Central memory CD4-positive, alpha-beta T cell (primary cell): ENCODE measurements at places on chromosomes 4 and X.

- DNase-seq = no peak
Measured at GRCh38 chrX:51024106-51024696, 113.7 kb downstream of the BMP15 start.

DNA sequence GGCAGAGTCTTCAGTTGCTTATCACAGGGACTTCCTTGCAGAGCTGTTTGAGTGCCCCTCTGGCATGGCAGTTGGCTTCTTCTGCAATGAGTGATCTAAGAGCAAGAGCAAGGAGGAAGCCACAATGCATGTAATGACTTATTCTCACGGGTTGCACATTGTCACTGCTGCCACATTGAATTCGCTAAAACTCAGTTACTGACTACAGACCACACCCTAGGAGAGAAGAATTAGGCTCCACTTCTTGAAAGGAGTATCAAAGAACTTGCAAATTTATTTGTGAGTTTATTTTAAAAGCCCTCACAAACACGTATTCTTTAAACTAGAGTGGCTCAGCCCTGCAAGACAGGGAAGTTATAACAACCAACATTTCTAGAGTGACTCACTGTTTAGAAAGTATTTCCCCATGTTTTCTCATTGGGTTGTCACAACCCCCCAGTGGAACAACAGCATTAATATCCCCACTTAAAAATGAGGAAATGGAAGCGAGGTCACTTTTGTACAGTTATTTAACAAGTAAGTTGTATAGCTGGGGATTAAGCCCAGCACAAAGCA is 32.4 kb upstream of the RBPJ start:
- DNase-seq = no peak

DNA sequence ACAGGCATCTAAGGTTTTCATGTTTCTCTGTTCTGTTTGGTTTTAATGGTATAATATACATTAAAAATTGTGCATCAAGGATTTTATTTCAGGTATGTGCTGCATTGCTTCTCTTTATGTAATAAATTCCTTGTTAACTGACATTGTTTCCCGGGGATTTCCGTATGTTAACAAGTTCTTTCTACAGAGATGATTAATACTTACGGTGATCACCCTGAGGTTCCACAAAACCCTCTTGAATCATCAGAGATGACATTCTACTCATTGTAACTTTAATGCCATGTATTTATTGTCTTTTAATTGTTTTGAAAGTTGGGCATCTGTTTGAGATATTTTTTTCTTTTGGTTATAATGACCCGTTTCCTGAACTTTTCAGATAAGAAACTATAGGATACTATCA is 37.5 kb downstream of the ARHGAP10 start:
- DNase-seq = no peak

GRCh38 chr4:13248621-13249298 is 235.4 kb downstream of the RAB28 start:
- no peak for DNase-seq

GRCh38 chr4:79688691-79689090 is 280.7 kb upstream of the GK2 start:
- DNase-seq = no peak

- no peak for DNase-seq
Measured at GRCh38 chr4:78612398-78613178, 61.0 kb downstream of the ANXA3 start.

- no peak for DNase-seq
Measured at GRCh38 chr4:132651196-132651595, 497.9 kb upstream of the PCDH10 start.

GRCh38 chr4:182569561-182569960 is 326.4 kb downstream of the TENM3 start:
- DNase-seq = no peak

DNA sequence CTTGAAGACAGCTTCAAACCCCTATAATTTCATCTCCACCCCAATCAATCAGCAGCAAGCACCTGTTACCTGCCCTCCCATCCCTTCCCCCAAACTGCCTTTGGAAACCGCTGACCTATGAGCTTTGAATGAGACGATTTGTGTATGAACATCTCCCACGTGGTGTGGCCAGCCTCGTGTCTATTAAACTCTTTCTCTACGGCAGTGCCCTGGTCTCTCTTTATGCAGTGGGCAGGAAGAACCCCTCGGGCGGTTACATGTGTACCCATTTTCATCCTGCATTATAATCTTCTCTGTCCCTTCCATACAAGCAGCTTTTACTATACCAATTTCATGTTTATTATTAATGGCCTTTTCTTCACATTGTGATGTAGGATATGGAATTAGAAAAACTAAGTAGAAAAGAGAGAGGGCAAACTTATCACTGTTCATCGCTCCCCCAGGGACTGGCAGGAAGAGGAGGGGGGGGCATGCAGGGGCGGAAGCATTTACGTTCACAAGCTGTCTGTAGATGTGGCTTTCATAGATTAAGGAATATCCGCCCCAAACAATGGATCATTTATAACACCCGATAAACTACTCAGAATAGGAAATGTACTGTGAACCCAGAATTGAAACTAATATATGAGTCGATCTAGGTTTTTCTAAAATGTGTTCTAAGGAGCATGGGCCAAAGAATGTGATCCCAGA is 95.5 kb upstream of the ZNF518B start:
- DNase-seq = no peak

- no peak for DNase-seq
Measured at GRCh38 chr4:159159611-159160010, 56.7 kb downstream of the RAPGEF2 start.

- no peak for DNase-seq
Measured at GRCh38 chr4:105122350-105122749, 24.3 kb upstream of the TET2 start.

GRCh38 chr4:17058536-17058915 is 160.1 kb upstream of the LDB2 start:
- no peak for DNase-seq

DNA sequence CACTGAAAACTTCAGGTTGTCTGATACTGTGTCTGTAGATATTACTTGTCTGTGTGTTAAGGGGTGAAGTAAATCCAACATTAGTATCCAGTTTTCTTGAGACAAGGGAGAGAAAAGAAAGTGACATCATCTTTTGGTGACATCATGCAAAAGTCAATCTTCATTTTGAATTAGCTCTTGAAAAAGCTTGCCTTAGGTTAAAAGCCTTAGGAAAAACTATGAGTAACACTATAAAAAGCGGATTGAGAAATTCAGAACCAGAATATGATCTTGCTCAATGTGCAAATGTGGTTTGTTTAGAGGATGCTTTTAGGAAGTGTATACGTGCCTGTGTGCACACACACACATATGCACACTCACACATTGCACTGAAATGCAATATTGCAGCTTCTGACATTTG is 345.8 kb upstream of the CASK start:
- DNase-seq = no peak

DNA sequence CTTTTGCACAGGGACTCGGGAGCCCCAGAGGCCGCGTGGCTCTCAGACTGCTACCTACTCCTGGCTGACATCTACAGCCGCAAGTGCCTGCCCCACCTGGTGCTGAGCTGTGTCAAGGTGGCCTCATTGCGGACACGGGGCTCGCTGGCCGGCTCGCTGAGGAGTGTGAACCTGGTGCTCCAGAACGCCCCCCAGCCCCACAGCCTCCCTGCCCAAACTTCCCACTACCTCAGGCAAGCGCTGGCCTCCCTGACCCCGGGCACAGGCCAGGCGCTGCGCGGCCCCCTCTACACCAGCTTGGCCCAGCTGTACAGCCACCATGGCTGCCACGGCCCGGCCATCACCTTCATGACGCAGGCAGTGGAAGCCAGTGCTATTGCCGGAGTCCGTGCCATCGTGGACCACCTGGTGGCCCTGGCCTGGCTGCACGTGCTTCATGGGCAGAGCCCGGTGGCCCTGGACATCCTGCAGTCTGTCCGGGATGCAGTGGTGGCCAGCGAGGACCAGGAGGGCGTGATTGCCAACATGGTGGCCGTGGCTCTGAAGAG is 28.8 kb downstream of the SH3TC1 start:
- DNase-seq = no peak

- DNase-seq = peak; percentile 50
Measured at GRCh38 chr4:119627267-119628255, 1.0 kb downstream of the PDE5A start.

DNA sequence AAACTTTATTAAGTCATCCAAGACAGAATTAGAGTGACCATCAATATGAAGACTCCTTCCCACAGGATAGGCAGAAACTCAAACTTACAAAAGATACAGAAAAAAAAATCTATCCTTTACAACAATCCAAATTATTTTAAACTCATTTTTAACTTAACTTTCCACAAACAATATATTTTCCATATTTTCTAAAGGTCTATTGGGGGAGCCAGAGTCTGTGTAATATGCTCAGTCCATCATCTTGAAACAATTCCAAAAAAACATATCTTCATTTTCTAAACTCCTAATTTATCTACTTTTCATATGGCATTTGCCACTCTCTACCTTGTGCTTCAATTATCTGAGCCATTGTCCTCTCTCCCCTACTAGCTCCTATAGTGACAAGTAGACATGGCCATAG is 378.1 kb downstream of the PDGFC start:
- DNase-seq = no peak

GRCh38 chr4:102842367-102842766 is 15.0 kb upstream of the UBE2D3 start:
- DNase-seq = no peak

DNA sequence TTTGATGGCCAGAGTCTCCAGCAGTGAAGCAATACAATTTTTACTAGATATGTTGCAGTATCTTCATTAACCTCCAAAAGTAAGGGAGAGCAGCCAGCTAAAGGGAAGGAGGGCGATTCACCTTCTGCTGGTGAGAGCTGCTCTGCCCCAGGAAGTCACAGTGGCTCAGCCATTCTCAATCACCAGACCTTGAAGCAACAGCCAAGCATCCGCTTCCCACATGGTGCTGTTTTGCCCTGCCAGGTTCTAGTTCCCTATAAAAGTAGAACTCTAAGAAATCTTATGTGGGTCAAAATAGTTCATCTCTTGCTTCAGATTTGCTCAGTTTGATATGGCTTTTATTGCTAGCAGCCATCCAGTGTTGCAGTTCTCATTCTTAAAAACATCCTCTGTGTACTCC is 166.8 kb downstream of the STIM2 start:
- no peak for DNase-seq

DNA sequence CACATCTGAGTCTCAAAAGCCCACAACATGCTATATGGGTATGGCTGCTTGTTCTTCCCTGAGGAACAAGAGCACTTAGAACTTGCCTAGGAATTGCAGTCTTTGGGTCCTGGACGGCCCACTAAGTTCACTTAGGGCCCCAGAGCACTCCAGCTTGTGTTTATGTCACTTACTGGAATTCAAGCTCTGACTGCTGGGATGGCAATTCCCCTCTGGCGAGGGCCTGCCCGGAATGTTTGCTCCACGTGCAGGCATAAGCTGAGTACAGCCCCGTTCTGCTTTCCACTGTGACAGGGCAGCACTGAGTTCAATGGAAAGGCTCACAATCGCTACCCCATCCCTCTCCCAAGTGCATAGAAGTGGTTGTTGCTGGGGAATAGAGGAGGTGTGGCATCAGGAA is 25.9 kb upstream of the RASSF6 start:
- DNase-seq = no peak

- no peak for DNase-seq
Measured at GRCh38 chrX:29952016-29952415, 263.3 kb upstream of the MAGEB2 start.
